HCT116 (cell line): ENCODE measurements at places on chromosomes 1 and 21.

DNA sequence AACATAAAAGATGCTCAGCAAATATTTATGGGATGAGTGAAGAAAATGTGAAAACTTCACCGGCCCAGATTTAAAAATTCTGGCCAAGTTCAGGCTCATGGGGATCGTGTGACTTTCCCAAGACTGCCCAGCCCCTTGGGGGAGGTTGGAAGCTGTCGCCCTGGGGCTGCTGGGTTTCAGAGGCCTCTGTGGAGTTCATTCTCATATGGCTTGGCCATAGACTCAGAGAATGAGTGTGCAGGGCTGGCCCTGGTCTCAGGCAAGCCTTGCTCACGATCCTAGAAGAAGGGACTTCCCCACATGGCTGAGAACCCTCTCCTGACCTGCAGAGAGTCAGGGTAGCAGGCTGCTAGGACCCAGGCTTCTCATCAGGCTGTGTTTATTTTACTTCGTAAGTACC lies 24.6 kb downstream of the PADI2 start:
- H3K36me3 ChIP-seq = no peaks in the 10 kb centered on the region
- H3K27ac ChIP-seq = no peak overlapping the region
- H3K27me3 ChIP-seq = no peaks in the 10 kb centered on the region
- no peak for DNase-seq

- no peak overlapping the region for H3K27ac ChIP-seq
- no peak for DNase-seq
- H3K4me3 ChIP-seq = no peak overlapping the region
These were observed 437.0 kb upstream of the PROX1 start for GRCh38 chr1:213550804-213551203.

DNA sequence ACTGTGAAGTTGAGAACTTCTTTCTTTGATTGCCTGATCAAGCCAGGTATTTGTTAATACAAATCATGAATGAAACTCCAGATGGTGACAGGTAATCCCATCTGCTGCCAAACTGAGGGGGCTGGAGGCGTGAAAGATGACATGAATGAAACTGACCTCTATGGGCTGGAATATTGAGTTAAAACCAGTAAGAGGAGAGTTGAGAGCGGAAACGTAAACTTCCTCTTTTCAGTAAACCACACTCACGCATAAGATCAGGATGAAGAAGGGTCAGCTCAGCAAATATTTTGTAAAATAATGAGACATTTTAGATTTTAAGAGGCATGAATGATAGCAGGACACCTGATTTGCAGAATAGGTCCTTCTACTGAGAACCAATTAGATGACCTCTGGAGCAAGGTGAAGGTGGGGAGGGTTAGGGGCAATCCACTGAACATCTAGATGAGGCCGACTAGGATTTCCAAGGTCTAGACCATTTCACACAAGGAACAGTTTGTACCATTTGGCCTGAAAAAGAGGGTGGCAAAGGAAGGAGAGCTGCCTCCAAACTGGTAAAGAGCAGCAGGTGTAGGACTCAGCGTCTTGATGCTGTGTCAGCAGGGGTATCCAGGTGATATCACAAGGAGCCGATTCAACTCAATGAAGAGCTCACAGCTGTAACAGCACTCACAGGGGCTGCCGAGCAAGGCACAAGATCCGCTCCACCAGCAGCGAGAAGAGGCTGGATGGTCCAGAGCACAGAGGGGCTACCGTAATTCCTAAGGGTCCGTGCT lies 132.6 kb downstream of the NTPCR start:
- H3K36me3 ChIP-seq = no peaks in the 10 kb centered on the region
- no peaks in the 10 kb centered on the region for H3K4me1 ChIP-seq
- DNase-seq = no peak
- no peak overlapping the region for H3K27ac ChIP-seq
- H3K27me3 ChIP-seq = no peaks in the 10 kb centered on the region
- H3K4me3 ChIP-seq = no peak overlapping the region

- peaks cover 2% of the 10 kb centered on the region; the same call in 1 of the 2 replicates for H3K4me1 ChIP-seq
- H3K36me3 ChIP-seq = no peaks in the 10 kb centered on the region
- no peak for DNase-seq
- H3K27me3 ChIP-seq = no peaks in the 10 kb centered on the region
- H3K4me3 ChIP-seq = no peak within 1 kb of the TSS
- peak within 1 kb of the TSS; percentile 8; the same call in 1 of the 2 replicates for H3K27ac ChIP-seq
These were observed at the start of gene KIF17 for GRCh38 chr1:20717452-20718342. Gene KIF17, minus strand, starts transcription at chr1:20718007. Its CDS starts 301 bp downstream, at chr1:20717706.
